ENCODE measurements at places on chromosomes 3 and 15.

- DNase-seq = no peak
These were observed 140.4 kb downstream of the SRGAP3 start for GRCh38 chr3:9108876-9109567.

GRCh38 chr3:158652463-158652862 lies 8.1 kb downstream of the GFM1 start:
- DNase-seq = no peak

GRCh38 chr3:176037636-176038035 lies 1159.6 kb downstream of the TBL1XR1 start:
- no peak for DNase-seq

DNA sequence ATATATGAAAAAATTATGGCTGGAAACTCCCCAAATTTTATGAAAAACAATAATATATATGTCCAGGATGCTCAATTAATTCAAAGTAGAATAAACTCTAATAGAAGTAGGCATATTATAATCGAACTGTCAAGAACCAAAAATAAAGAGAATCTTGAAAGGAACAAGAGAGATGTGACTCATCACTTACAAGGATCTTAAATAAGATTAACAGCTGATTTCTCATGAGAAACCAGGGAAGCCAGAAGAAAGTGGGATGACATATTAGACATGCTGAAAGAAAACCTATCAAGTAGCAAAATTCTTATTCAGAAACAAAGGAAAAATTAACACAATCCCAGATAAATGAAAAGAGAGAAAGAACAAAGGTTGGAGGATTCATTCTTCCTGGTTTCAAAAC lies 66.8 kb downstream of the FAIM start:
- no peak for DNase-seq

- no peak for DNase-seq
These were observed 109.1 kb downstream of the PPP2R3A start for GRCh38 chr3:136074546-136075170.

DNA sequence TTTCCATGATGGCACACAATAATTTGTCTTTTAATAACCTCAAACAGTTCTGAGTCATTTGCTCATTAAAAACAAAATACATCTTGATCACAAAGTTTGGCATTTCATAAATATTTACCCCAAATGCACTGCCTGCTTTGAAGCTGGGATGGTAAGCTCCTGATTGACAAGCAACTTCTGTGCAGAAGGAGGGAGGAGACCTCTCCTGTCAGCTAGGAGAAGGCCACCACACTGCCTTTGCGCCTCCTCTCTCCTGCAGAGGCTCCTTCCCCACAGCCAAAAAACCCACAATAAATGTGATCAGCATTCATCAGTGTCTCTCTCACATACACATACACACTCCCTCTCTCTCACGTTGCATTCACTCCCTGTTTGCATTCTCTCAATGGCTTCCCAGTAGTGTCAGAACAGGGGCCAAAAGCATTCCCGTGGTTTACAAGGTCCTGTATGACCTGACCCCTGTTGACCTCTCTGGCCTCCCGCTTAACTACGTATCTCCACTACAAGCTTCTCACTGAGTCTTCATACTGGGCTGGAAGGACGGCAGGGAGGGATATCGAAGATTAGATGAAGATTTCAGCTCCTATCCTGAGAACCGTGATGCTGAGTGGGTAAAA lies 216.4 kb downstream of the FOXP1 start:
- no peak for DNase-seq

GRCh38 chr15:79221696-79222095 lies 60.8 kb upstream of the ANKRD34C start:
- DNase-seq = no peak

DNA sequence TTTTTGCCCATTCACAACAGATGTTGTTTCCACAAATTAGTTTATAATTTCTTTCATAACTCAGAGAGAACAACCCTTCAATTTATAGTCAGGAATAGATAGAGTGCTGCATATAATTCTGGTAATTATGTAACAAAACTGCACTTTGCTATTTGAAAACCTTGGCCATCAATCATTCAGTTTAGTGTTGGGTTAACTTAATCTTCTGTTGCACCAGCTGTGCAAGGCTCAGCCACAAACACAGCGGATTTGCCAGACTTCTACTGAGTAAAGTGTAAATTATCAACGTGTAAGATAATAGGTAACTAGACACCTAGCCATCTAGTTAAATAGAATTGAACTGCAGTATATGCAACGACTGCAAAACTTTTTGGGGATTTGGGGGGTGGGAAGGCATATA lies 1064.3 kb upstream of the EPHA6 start:
- no peak for DNase-seq

GRCh38 chr3:97871801-97872524 lies 50.2 kb downstream of the CRYBG3 start:
- DNase-seq = no peak

DNA sequence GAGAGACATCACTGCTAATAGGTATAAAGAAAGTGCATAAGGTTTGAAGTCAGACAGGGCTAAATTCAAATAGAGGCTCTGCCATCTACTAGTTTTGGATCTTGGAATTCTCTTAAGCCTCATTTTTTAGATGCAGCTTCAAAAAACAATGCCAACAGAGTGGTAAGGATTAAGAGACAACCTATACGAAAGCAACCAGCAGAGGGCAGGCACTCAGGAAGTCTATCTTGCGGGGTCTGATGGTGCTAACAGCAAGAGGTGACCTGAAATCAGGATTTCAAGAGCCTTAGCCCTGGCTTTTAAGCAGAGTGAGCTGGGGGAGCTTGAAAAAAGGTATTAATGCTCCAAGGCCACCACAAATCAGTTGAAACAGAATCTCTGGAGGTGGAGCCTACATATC lies 40.7 kb downstream of the LDHAL6B start:
- DNase-seq = peak; percentile 55

DNA sequence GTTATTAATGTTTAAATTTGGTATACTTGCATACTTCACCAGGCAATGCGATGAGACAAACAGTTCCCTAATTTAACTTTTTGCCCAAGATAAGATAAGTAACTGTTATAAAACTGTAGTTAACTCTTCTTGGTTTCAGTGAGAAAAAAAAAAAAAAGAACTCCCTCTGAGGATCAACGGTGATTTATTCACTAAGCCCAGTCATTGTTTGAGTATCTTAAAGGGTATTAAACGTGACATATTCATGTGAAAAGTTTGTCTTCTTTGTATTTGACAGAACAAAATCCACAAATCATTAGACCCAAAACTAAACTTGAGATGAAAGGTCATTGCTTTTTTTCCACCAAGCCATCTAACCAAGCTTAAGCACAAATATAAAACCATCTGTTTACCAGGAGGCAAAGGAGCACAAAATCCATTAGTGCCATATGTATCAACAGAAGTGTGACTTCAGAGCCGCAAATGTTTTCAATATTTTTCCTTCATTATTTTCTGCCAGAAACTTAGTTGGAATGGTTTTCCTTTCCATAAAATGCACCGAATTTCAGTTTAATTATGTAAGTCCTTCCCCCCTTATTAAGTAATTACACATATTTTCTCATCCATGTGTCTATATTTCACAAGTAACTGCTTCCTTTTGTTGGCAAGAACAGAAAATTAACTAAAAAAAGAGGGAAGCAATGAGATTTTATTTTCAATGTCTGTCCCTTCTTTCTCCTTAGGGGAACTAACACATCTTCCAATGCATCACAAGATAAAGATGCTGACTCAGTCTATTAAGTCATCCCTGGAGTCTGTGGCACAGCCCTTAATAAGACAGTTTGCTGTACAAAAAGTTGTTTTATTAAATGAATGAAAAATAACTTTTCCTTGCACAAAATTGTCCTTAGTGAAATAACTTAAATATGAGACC lies 92.2 kb upstream of the RAP2B start:
- DNase-seq = no peak

- no peak for DNase-seq
These were observed 140.9 kb upstream of the ROPN1 start for GRCh38 chr3:124132813-124133212.

DNA sequence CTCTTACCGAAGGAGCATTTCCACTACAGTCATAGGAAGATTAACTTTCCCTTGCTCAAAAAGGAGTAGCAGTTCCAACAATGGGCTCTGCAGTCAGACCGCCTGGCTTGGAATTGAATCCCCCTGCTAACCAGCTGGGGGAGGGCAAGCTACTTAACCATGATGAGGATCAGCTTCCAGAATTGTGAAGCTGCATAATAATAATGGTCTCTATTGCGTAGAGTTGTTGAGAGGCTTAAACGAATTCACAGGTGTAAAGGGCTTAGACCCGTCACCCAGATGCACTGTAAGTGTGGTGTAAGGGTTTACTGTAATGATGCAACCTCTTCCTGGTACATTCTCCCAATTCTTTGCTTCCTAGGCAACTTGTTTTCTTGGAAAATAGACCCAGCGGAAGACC lies 185.2 kb upstream of the RGMA start:
- DNase-seq = no peak

DNA sequence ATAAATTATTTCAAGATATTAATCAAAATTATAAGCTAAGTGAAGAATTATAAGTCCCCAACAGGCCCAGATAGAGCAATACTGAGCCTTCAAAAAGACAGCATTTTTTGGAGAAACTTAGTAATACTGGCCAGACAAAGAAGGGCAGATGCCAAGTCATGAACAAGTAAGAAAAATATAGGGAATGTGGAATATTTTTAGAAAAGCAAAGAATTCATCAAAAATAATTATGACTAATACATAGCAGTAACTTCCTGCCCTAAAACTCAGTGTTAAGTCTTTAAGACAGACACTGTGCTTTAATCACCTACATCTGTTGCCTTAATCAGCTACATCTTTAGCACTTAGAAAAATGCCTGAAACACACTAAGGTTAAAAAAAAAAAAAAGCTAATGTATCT lies 31.2 kb downstream of the DPH6 start:
- DNase-seq = no peak

DNA sequence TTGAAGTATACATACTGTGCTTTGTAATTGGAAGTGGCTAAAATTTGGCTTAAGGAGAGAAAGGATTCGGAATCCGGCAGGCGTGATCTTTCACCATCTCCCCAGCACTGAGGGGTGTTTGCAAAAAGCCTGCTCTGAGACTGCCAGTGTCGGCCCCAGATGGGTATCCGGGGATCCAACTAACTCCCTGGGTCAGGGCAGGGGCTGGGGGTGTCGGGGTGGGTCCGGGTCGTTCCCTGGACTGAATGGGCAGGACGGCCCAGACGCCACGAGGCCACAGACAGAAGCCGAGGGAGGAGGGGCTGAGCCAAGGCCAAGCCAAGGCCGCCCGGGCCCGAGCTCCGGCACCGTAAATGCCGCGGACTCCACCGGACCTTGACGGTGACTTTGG lies 349 bp downstream of the PPIB start:
- no peak for DNase-seq
